ENCODE measurements at places on chromosomes 11 and 22. TPM values are rescaled to one million over a fixed set of nuclear protein-coding genes. Genes with fewer than 3 reads are reported as not detected.
A peak's percentile ranks its signal among the peaks of the same experiment; 100 is the strongest.

Gene TRPC6
- 10.8 TPM for total RNA-seq

Gene KIAA1671
- total RNA-seq = 7.1 TPM

Gene CSNK2A3
- 3.5 TPM for total RNA-seq

Gene OR10A2
- total RNA-seq = not detected

Gene CXCR5
- not detected for total RNA-seq

GRCh38 chr11:1128311-1129142, 29.2 kb upstream of the MUC5AC start:
- peak; percentile 46 for DNase-seq

DNA sequence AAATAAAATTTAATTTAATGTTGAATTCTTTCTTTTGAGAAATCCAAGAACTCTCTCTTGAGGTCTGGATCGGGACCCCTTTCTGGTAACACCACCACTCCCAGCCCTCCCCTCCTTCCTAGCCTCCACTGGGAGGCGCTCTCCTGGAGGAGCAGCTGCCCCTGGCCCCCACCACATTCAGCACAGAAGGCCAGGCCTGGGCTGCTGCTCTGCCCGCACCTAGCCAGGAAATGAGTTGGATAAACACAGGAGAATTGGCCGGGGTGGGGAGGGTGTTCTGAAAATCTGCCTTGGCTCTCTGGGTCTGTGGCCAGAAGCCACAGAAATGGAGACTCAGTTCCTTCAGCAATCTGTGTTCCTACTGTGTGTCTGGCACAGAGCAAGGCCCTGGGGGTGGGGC, 31.2 kb downstream of the C22orf42 start:
- DNase-seq = no peak

DNA sequence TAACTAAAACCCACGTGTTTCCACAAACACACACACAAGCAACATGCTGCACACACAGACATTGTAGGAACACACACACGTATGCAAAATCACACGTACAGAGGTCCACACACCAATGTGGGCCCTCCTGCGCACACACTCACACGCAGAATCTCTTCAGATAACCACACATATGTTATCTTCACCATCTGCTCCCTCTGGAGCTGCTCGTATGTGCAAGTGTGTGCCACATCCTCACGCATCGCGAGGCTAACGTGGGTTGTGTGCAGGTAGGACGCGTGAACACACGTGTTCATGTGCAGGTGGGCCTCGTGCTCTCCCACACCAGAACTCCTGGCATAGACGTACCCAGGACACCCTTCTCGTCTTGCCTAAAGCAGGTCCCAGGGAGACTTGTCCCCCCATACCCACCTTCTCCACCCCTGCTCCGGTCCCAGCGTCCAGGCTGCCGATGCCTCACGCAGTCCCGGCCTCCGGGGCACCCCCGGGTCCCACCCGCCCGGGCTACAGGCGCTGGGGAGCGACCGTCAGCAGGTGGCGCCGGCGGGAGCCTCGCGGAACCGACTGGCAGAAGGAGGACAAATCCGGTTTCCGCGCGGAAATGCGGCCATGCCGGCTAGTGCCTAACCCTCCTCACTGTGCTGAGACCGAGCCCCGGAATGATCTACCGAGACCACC, 10.3 kb upstream of the IGSF9B start:
- DNase-seq = peak; percentile 73

DNA sequence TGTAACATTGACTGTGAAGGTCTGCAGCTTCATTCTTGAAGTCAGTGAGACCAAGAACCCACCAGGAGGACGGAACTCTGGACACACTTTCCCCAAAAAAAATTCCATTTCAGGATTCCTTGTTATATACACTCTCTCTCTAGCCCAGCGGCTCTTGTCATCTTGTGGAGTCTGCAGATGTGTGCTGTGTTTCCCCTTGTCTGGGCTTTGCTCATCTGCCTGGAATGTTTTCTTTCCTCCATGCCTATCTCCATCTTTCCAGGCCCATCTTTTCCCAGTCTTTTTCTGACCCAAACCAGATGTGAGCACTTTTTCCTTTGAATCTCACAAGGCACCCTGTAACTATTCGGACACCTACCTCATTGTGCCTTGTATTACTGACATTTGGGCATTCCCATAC, 5.1 kb upstream of the DRG1 start:
- DNase-seq = no peak

- DNase-seq = no peak
Measured at GRCh38 chr22:48171271-48171691, 1408.8 kb downstream of the TBC1D22A start.

- no peak for DNase-seq
Measured at GRCh38 chr11:46122945-46123715, 1.9 kb upstream of the PHF21A start.

DNA sequence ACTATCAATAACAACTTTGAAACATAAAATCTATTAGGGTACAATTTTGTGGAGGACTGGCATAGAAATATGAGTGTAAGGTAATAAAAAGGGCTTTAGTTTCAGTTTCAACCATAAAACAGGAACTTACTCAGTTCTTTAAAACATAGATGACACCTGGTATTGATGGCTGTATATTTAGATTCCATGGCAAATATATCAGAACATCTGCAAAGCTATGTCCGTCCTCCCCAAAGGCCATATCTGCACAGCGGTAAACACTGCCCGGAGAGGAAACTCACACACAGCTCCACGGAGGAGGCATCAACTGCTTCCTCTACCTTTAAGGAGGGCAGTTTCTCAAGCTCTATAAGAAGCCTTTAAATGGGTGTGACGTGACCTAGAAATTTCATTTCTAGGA, 993.3 kb downstream of the BRD1 start:
- no peak for DNase-seq

- DNase-seq = no peak
Measured at GRCh38 chr11:95515371-95515770, 274.2 kb downstream of the FAM76B start.

DNA sequence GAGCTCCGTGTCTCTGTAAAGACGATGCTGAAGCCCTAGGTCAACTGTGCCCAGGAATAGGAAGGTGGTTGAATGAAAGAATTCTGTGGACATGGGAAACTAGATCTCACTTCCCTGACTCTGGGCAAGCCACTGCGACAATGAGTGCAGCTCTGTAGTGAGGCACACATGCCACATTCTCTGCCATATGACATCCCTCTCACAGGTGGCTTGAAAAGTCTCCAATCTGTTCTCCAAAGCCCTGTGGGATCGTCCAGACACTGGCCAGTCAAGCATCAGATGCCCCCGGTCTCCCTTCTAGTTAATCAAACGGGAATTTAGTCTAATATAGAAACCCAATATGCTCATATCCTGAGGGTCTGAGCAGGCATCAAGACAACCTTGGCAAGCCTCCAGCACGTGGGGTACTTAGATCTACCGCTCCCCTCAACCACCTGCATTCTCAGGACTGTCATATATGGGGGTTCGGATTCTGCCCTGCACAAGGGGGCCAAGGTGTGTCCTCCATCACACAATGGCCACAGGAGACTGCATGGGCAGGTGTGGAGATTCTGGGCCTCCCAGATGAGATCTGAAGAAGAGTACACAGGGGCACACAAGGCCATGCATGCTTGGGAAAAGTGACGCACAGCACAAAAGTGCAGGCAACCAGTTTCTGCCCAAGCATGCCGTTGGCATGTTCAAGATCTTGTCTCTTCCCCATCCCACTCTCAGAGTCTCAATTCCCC, 11.9 kb downstream of the DKK3 start:
- no peak for DNase-seq

DNA sequence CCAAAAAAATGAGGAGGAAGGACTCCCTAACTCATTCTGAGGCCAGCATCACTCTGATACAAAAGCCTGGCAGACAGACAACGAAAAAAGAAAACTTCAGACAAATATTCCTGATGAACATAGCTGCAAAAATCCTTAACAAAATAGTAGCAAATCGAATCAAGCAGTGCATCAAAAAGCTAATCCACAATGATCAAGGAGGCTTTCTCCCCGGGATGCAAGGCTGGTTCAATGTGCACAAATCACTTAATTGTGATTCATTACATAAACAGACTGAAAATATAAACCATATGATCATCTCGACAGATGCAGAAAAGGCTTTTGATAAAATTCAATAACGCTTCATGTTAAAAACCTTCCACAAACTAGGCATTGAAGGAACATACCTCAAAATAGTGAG, 16.4 kb downstream of the MTMR2 start:
- no peak for DNase-seq

DNA sequence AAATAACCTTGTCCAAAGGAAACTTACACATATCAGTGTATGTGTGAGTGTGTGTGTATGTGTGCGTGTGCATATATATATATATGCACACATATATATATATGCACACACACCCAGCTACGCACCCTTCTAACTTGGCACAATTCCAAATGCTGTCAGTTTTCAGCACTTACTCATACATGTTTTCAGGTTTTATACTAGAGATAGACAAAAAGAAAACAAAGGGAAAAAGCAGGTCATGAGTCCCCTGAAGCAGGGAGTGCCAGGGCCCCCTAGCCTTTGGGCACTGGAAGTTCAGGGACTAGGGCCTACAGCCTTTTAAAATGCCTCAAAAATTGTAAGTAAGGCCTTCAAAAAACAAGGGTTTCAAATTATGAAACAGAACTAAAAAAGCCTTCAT, 265.4 kb downstream of the CADM1 start:
- DNase-seq = no peak

DNA sequence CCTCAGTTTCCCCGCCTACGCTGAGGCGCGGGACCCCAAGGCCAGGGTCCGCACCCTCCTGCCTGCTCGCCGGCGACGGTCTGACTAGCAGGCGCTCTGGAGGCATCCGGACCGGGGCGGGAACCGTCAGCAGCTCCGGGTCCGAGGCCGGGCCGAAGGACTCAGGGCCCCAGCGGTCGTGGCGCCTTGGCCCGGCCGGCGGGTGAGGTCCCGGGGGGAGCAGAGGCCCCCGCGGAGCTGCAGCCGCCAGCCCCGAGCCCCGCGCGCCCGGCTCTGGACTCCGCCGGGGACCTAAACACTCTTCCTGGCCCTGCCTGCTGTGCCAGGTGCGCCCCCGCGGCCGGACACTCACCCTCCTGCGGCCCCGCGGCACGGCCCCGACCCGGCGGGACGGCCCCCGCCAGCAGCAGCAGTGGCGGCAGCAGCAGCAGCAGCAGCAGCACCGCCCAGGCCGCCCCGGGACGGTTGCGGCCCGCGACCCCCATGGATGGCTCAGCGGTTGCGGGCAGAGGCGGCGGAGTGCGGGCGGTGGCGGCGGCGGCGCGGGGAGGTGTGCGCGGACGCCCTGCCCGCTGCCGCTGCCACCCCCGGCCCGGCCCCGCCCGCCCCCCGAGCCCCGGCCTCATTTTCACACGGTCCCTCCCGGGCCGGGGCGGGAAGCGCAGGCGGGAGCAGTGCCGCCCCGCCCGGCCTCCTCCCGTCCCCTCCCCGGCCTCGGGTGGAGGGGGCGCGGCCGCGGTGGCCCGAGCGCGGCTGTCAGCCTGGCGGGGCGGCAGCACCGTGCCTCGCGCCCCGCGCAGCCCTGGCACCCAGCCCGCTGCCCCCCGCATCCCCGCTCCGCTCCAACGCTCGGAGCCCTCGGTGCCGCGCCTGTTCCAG, at the start of gene SCUBE2:
Gene SCUBE2 (minus strand): TSS at position 556 of the 879 bp plus-strand sequence. CDS start 71 bp downstream, at position 485.
- DNase-seq = no peak

DNA sequence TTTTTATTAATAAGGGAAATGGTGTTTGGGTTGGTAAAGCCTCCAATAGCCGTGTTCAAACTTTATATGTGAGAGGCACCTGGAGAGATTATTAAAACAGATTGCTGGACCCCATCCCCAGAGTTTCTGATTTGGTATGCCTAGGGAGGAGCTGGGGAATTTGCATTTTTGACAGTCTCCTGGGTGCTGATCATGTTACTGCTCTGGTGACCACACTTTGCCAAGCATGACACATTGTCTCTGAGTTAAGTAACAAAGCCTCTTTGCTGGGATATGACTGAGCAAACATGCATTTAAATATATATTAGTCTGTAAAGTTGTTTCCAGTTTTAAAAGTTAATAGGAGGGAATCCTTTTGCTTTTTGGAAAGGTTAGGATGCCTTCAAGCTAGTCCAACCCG, 140.4 kb downstream of the NAV2 start:
- DNase-seq = no peak

GRCh38 chr11:13495929-13496328, at the start of gene PTH:
TSS of gene PTH (minus strand) at chr11:13495997. CDS start at chr11:13492855, 3,142 bp downstream.
- DNase-seq = no peak

DNA sequence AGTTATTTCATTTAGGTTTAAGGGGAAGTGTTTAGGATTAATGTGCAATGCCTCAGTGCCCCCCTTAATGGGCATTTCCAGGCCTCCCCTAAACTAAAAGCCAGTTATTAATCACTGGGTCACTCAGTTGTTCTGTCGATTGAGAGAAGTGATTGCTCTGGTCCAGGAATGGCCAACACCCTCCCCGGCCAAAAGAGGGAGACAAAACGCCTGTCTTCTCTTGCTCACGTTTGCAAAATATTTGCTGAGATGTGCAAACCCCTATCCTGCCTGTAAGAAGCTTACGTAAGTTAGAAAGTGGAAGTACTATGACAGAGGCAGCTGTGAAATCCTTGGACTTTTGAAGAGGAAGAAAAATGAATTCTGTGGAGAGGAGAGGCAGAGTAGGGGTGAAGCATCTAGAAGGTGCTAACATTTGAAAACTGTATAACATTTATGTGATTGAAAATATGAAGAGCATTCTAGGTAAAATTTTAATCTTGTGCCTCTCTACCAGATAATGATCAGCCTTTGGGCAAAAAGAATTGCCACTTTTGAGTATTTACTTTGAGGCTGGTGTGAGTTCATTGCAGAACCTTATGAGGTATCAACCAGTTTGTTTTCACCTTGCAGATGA, 37.7 kb downstream of the NTM start:
- no peak for DNase-seq

- no peak for DNase-seq
Measured at GRCh38 chr11:70885281-70886231, 366.8 kb downstream of the SHANK2 start.

DNA sequence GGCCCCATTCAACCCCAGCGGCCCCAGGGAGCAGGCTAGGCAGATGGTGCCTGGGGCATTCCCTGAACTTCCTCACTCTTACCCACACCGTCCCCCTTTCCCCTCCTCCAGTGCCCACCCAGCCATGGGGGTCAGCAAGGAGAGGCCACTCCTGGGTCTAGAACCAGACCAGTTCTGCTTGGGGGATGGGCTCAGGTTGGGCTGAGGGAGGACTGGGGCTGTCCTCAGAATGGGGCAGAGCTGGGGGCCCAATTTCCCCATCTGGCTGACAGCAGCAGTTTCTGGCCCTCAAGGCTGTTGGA, 12.4 kb downstream of the SCYL1 start:
- no peak for DNase-seq

DNA sequence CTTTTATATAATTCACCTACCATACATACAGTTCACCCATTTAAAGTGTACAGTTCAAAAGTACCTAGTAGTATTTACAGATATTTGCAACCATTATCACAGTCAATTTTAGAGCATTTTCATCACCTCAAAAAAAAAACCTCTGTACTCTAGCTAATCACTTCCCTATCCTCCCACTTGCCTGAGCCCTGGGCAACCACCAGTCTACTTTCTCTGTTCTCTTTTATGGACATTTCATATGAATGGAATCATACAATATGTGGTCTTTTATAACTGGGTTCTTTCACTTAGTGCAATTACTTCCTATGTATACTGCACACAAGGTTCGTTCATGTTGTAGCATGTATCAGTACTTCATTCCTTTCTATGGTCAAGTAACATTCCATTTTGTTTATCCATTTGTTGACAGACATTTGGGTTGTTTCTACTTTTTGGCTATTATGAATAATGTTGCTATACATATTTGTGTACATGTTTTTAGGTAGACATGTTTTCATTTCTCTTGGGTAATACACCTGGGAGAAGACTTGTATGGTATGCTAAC, 17.8 kb upstream of the NEU3 start:
- DNase-seq = no peak

Measured in sigmoid colon (tissue), 7 donors.